CD4-positive, alpha-beta T cell treated with Interleukin-4 for 1 hour (primary cell): ENCODE measurements at places on chromosomes 16 and 17.
A peak's percentile ranks its signal among the peaks of the same experiment; 100 is the strongest.

DNA sequence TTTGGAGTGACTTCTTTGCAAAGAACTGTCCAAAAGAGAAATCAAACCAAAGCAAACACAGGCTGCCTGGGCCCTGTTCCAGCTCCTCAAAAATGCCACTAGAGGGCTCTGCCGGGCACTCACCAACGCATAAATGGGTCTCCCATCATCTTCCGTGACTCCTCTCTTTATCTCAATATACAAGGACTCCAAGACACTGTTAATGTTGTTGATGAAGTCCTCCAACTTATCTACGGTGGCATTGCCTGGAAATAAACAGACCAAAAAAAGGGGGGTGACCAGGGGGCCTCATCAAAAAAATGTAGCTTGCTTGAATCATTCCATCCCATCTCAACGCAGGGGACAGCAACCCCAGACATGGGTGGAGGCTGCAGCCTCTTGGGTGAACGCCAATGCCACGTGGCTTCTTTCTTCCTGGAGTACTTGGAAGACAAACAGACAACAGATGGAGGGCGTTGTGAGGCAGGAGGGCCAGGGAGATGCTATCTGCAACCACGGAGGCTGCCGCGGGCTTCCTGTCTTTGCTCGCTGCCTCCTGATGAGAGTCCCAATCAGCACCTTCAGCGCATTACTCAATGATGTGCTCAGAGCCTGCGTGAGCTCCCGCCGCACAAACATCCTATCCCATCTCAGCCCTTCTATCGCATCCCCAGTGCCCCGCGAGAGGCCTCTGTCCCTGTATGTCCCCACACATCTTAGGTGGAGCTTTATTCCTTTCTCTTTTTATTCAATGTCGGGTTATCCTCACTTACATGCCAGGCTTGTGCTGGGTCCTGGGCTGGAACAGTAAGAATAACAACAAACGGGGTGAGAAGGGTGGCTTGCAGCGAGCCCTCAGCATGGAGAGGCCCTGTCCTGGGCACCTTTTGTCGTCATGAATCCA, 32.0 kb downstream of the KDM8 start:
- DNase-seq = peak; percentile 92

DNA sequence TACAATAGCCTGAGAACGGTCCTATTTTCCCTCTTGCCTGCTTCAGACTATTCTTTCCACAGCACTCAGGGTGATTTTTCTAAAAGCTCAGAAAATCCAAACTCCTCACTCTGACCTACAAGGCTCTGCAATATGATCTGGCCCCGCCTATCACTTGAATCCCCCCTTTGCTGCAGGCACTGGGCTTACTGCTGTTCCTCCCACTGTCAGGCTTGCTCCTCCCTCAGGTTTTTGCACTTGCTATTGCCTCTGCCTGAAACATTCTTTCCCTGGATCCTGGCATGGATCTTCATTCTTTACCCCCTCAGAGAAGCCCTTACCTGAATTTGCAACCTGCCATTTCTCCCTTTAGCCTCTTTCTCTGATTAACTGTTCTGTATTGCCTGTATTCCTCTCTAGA, 52.3 kb downstream of the RPGRIP1L start:
- DNase-seq = no peak

- no peak for DNase-seq
Measured at GRCh38 chr17:61476476-61477203, 24.4 kb downstream of the TBX4 start.

DNA sequence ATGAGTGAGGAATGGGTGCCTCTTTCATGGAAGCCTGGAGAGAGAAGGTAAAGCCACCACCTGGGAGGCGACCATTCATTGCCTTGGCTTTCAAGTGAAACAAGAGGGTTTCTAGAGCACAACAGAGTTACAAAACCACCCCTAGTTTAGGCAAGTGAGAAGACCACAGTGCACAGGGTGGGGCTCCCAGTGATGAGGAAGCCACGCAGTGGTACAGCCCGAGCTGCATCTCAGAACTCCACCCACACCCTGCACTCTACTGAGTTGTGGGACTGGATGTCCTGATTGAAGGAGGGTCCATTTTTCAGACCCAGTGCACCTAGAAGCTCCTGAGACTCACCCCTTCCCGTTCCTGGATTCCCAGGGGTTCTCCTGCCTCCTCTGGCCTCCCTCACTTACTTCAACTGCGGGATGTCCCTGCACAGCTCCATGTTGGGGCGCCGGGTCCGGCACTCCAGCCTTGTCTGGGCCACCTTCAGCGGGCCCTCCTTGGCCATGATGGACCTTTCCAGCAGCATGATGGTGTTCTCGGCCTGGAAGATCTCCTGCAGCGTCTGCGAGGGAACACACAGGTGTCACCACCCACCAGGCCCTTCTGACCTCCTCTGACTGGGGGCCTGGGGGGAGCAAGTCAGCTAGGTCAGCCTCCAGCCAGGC, 55.1 kb upstream of the EMP2 start:
- no peak for DNase-seq

DNA sequence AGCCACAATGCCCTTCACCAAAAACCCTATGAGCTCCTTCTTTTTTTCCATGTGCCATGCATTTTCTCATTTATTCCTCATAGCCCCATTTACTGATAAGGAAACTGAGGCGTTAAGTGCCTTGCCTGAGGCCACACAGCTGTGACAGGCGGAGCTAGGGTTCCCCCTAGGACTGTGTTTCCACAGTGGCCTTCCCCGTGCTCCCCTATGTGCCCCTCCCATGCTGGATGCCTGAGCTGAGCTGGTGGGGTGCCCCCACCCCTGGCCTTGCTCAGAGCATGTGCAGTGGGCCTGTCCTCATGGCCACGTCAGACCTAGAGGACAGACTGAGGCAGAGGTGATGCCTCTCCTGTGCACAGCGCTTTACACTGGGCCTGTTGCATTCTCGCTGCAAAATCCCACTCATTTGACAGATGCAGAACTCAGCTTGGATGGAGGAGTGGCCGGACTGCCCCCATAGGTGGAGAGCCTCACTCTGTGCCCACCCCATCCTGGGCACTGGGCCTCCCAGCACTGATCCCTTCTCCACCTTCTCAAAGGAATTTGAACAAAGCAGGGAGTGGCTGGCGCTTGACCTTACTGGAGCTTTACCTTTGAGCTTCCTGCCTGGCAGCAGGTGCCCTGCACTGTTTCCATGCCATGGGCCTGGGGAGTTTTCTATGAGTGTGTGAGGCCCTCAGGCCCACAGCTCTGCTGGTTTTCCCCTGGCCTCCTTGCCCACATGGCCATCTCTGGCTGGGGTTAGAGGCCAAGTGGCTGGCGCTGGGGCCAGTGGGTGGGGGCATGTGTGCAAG, 2.6 kb downstream of the MAP2K3 start:
- no peak for DNase-seq

- DNase-seq = no peak
Measured at GRCh38 chr17:70059649-70060048, 15.4 kb upstream of the KCNJ16 start.

DNA sequence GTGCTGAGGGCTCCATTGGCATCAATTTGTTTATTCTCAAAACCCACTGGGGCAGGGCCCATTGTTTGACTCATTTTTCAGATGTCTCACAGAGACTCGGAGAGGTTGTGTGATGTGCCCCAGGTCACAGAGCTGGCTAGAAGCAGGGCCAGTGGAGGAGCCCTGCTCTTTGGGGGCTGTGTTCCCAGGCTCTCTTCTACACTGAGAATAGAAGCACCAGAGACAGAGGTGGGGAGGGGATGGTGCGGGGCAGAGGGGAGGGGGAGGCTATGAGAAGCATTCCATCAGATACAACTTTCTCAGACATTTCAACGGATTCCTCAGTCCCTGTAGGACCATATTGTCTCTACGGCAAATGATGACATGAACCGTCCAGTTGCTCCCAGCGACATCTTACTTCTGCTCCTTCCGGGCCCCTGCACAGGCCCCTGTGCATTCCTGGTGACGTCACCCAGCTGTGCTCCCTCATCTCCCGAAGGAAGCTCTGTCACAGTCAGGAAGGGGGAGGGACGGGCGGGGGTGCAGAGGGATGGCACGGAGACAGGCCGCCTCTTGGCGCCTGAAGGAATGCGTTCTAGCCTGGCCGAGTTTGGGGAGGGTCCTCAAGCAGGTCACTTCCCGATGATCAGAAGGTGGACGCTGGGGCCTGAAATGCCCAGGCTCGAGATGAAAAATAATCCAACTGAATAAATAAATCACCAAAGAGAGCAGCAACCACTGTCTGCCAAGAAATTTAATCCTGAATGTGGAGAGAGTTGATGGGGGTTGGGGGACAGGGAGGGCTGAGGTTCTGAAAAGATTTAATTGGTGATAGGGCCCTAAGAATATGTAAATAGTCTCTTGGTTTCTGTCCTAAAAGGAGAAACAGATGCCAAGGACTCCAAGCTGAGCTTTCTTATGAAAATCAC, 114.1 kb downstream of the NOG start:
- DNase-seq = no peak

DNA sequence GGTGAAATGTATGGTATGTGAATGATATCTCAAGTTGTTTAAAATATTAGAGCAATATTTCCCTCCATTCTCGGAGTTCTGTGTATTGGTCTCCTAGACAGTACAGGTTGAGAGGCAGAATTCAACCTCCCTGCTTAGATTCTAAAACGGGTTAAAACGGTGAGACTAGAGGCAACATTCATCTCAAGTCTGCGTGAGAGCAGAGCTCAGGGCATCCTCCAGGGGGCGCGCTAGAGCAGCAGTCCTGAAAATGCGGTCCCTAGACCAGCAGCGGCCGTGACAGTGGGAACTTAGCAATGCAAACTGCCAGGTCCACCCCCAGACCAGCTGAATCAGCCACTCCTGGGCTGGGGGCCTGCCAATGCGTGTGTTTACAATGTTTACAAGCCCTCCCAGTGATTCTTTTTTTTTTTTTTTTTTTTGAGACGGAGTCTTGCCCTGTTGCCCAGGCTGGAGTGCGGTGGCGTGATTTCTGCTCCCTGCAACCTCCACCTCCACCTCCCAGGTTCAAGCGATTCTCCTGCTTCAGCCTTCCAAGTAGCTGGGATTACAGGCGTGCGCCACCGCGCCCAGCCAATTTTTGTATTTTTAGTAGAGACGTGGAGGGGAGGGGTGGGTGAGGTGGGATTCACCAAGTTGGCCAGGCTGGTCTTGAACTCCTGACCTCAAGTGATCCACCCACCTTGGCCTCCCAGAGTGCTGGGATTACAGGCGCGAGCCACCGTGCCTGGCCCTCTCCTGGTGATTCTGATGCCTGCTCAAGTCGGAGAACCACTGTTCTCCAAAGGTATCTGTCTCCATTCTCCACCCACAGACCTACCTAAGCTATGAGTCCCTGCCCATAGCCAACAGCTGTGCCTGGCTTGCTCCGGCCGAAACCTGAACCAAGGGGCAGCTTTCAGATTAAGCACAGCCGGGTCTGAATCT, 24.2 kb downstream of the KLHL36 start:
- DNase-seq = peak; percentile 80
